ENCODE measurements at places on chromosomes 12 and 14.
A peak's percentile ranks its signal among the peaks of the same experiment; 100 is the strongest.

- no peak for DNase-seq
Measured at GRCh38 chr14:31122921-31123320, 84.7 kb downstream of the HECTD1 start.

DNA sequence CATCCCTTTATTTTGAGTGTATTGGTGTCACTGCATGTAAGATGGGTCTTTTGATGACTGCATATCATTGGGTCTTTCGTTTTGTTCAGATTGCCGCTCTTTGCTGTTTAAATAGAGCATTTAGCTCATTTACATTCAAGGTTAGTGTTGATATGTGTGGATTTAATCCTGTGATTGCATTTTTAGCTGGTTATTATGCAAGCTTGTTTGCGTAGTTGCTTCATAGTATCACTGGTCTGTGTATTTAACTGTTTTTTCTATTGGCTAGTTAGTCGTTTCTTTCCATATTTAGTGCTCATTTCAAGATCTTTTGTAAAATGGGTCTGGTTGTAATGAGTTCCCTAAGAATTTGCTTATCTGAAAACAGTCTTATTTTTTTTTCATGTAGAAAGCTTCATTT is 1170.6 kb upstream of the SEL1L start:
- no peak for DNase-seq

DNA sequence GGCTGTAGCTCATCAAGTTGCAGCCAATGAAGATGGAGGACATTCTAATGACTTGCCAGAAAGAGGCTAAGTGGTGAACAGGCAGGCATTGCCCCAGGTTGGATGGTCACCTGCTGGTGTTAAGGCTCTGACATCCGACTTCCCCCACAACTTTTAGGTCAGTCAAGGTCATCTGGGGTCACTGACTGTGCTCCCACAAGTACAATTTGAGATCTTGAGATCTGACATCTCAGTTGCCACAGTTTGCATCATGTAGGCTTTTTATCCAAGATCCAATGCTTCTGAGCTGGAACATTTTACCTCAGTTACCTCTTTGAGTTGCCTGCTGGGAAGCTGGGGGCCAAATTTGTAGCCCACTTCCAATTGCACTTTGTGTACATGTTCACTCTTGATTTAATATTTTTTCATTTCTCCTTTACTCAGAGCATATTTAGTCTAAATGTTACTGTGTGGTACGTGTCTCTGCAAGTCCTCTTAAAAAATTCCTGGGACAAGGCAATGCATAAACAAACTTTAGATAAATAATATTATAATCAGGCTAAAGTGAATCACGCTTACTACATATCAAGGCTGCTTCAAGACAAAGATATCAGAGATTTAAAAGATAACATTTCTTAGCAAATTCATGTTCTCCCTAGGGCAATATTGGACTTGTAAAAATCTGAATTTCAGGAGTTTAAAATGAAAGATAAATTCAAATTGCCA is 61.4 kb downstream of the SEL1L start:
- no peak for DNase-seq

GRCh38 chr12:47763481-47764346 is 5.0 kb upstream of the RAPGEF3 start:
- no peak for DNase-seq

- no peak for DNase-seq
Measured at GRCh38 chr12:45503899-45504298, 225.6 kb upstream of the ARID2 start.

- no peak for DNase-seq
Measured at GRCh38 chr14:104544362-104544961, 35.1 kb upstream of the C14orf180 start.

GRCh38 chr12:88185988-88186387 is 43.9 kb downstream of the TMTC3 start:
- peak; percentile 48 for DNase-seq

DNA sequence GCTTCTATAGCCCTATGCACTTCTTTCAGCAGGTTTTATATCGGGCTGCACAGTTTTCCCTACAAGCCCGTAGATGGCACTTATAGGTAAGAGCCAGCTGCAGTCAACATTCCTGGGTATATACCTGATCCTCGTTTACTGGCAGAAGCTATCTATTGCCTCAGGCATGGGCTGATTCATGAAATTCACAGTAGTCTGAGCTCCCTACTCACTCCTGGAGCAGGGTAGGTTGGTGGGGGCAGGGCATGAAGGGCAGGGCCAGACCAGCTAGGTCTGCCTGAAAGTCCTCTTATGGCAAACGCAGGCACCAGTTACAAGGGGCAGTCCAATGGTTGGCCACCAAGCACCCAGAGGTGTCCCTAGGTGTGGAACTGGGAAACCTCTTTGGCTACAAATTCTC is 345.8 kb downstream of the RPS29 start:
- DNase-seq, result no peak

DNA sequence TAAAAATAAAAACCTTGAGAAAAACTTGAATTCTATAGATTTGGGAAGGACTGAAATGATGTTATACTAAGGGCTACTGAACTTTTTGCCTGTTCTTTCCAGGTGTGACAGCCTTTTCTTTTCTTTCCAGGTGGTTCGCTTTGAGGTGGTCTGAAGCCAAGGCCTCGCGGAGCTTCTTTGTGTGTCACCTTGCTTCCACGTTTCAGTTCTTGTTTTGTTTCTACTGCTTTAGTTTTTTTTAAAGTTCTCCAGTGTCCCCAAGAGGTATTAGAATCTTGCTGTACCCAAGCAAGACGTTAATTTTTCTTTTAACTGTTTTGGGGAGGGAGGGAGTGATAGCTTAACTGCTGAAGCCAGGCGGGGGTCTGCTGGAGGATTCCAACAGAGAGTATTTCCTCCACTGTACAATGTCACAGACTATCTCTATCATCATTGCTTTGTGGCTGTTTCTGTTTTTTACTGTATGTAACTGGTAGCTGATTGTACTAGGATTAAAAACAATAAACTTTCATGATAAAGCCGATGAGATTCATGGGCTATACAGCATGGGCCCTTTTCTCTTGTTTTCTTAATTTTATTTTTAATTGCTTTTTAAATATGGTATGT is 40.2 kb downstream of the PROX2 start:
- DNase-seq, result no peak

DNA sequence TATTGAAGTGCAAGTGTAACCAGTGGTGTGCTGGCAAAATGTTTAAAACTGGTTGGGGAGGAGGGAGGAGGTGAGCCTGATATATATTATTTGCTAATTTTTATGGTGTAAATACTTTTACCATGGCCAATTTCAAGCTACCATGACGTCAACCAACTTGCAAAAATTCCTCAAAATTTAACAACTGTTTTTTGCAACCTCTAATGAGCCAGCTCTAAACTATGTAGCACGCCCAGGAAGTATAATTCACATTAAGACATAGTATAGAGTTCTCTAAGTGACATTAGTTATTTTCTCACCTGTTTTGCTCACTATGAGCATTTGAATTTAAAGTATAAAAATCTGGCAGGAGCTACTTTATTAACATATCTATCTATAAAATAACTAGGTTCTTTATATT is 41.4 kb downstream of the ATL1 start:
- DNase-seq, result no peak

GRCh38 chr12:103160622-103161021 is 203.1 kb downstream of the ASCL1 start:
- no peak for DNase-seq

GRCh38 chr14:76720382-76720813 is 40.9 kb upstream of the VASH1 start:
- DNase-seq, result peak; percentile 19

- DNase-seq, result no peak
Measured at GRCh38 chr12:53803703-53804102, 51.9 kb upstream of the CISTR start.

DNA sequence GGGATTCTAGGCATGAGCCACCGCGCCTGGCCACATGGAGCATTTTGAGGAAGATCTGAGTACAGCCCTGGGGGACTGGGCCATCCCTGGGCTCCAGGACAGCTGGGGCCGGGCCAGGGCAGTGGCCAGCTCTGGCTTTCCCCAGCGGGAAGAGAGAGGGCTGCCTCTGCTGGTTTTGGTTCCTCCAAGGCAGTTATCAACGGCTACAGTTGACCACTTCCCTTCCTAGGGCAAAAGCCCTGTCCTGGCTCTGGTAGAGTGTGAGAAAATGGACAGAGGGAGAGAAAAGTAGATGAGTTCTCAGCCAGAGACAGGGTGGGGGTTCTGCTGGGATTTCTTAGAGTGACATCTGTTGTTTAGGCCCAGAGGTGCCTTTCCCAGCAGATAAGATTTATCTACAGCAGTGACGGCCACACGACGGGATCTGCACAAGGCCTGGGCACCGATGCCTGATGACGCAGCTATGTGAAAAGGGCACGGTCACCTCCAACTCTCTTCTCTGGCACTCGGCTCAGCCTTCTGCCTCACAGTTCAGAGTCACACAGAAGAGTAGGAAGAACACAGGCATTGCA is 5.5 kb upstream of the HVCN1 start:
- DNase-seq, result no peak

GRCh38 chr14:85217412-85217811 is 312.5 kb upstream of the FLRT2 start:
- no peak for DNase-seq

DNA sequence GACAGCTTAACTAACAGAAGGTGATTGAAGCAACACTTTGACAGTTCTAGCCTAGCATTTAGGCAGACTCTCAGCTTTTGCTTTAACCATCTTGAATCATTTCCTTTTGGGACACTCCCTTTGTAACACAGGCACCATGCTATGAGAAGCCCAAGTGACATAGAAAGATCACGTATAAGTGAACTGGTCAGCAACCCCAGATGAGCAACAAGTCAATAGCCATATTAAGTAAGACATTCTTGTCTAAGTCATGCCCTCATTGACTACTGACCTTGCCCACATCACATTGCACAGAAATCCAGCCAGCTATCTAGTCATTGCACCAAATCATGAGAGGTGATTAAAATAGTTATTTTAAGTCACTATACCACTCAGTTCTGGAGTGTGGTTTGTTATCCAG is 476.8 kb downstream of the TRHDE start:
- no peak for DNase-seq

- DNase-seq, result peak; percentile 28
Measured at GRCh38 chr12:58877243-58877743, 43.0 kb downstream of the LRIG3 start.

DNA sequence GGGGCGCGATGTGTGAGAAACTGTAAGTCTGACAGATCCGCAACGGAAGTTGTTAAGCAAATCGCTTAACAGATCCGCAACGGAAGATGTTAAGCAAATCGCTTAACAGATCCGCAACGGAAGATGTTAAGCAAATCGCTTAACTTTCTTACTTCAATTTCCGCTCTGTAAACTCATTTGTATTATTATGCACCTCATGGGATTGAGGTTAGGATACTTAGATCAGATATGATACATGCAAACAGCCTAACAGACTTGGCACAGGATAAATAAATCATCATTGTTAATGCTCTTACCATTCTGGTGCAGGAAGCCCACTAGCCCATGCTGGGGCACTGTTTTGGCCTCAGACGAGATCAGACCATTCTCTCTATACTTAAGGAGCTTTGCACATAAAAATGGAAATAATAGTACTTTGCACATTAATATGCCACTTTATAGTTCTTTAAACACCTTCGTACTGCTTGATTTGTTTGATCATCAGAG is 399 bp downstream of the NCAPD2 start:
- DNase-seq, result no peak

GRCh38 chr12:107492393-107493134 is 193.0 kb upstream of the PWP1 start:
- no peak for DNase-seq

DNA sequence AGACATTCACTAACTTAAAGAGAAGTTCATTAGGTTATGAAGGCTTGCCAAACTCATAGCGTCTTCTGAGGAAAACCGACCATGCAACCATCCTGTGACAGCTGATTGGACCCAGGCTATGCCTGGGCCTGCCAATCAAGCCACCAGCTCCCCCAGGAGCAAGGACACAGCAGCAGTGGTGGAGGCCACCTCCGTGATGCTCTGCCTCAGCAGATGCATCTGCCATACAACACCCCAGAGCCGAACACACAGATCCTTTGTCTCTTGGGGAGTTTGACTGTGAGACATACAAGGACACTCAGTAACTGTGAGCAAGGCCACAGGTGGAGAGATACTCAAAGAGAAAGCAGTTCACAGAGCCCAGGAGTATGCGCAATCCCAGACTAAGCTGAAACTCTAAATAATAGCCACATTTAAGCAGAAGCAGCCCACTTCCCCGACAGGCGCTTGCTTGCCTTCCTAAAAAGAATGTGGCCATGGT is 10.0 kb upstream of the CNIH1 start:
- no peak for DNase-seq

DNA sequence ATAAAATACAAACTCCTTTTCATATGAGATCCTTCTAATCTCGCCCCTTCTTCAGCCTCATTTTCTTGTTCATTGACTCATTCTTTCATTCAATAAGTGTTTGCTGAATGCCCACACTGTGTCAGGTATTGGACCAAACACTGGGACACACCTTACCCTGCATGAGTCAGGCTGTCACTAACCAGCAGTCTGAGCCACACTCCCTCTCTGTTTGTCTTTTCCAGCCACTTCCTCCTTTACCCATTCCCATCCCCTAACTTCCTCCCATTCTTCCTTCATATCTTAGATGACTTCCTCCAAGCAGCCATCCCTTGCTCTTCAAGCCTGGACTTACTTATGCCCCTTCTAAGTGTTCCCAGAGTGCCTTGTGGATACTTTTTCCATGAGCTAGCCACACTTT is 27.0 kb upstream of the HIF1A start:
- no peak for DNase-seq

DNA sequence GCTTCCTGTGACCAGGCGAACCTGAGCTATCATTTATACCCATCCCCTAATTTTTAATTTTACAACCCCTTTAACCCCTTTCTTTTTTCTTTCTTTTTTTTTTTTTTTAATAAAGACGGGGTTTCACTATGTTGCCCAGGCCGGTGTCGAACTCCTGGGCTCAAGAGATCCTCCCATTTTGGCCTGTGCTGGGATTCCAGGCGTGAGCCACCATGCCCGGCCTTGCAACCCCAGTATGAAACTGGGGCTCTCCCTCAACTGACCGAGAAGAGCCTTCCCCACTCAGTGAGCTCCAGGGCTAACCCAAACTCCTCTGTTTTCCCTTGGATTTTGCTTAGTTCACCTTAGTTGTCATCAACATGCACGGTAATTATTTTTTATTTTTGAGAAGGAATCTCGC is 992 bp downstream of the CPSF2 start:
- DNase-seq, result no peak

- DNase-seq, result peak; percentile 81
Measured at GRCh38 chr12:46160101-46160980, 108.5 kb downstream of the SLC38A1 start.

All from GM04504 (cell line).